ENCODE measurements at places on chromosomes 5 and 9. TPM values are rescaled to one million over a fixed set of nuclear protein-coding genes. Genes with fewer than 3 reads are reported as not detected.

Gene ZDHHC11B
- not detected for total RNA-seq

Gene OLFML2A
- 2.3 TPM for total RNA-seq

DNA sequence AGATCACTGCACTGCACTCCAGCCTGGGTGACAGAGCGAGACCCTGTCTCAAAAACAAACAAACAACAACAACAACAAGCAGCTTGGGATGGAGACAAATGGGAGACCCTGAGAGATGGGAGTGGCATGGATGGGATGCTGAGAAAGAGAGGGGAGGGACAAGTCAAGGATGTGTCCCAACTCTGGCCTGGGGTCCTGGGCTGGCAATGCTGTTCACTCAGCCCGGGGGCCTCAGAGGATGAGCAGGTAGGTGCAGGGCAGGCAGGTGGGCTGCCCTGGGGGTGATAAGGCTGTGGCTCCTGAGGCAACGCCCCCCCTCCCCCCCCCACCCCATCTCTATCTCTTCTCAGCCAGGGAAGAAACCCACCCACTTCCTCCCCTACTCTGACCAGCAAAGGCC is 123.0 kb downstream of the LHX2 start:
- no peak for DNase-seq

- DNase-seq, result no peak
These were observed 207.0 kb downstream of the GAPVD1 start for GRCh38 chr9:125468646-125469045.

DNA sequence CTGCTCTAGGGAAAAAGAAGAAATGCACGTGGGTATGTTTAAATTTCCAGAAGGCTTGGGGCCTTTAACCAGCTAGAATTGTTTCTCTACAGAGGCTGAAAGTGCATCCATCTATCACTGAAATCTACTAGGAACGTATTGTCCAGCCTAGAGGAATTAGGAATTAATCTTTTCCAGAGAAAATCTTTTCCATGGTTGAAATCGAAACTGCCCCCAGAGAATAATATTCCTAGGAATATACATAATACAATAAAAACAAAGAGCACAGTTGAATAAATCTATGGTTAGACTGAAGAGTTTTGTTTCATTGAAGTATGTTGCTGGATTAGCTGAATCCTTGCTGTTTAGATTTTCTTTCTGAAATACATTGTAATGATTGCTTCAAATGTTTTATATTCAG is 378.5 kb downstream of the PLK2 start:
- DNase-seq, result no peak

GRCh38 chr9:13568841-13569601 is 289.5 kb upstream of the MPDZ start:
- no peak for DNase-seq

DNA sequence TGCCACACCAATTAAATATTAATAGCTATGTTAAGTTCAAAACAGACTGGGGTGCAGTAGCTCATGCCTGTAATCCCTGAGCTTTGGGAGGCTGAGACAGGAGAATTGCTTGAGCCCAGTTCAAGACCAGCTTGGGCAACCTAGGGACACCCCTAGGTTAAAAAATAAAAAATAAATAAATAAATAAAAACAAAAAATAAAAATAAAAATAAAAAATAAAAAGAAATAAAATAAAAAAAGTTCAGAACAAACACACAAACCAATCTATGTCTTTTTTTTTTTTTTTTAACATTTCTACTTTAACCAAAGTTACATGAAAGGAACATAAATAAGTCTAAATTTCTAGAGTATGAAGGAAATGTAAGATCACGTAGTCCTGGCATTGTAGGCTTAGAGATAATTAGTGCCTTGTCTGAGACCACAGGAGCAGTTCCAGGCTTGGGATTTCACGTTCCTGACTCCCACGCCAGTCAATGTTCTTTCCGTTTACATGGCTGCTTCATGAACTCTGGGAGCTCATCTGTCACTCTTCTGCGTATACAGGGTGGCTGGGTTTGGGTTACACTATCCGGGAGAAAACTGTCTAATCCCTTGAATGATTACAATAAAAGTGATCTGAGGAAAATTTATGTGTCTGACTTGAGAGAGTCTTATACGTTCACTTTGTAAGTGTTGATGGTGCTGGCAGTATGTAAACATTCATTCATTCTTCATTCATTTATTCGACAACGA is 85.2 kb downstream of the KIAA1958 start:
- DNase-seq, result no peak

GRCh38 chr9:108439947-108440346 is 415.8 kb downstream of the ACTL7B start:
- no peak for DNase-seq

DNA sequence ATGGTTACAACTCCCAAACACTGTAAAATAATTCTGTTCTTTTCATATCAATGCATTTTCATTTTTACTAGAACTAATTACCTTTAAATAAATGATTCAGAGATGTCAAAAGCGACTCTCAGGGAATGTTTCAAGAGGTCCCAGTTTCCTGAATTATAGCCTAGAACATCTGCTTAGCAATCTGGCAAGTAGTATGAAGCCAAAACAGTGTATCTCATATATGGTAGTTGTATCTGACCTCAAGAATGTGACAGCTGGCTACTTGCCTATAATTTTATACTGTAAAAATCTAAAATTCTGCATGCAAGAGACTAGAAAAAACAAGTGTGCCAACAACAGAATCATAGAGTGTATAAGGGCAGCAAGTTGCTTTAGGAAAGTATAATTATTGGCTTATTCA is 187.7 kb upstream of the POU5F2 start:
- no peak for DNase-seq

GRCh38 chr5:168023191-168023590 is 268.3 kb upstream of the WWC1 start:
- DNase-seq, result no peak

DNA sequence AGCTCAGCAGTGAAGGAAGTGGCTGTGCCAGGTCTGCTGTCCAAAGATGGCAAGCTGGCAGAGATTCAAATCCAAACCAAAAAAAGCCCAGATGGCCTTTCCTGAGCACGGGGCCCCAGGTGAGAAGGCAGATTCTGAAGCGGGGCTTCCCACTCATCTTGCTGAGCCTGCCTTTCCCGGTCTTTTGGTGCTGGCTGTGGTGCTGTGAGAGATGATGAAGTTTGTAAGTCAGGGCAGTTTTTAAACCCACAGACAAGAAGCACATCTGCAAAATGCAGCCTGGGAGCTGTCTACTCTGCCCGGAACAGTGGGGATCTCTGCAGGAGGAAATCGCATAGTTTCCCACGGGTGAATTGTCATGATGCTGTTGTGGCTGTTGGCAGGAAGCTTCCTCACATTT is 85.0 kb upstream of the IRX4 start:
- DNase-seq, result no peak
